Stimulated activated CD4-positive, alpha-beta T cell treated with anti-CD3 and anti-CD28 coated beads, Interleukin-4, amount 100 ng/mL, for 1 hour (primary cell): ENCODE measurements at places on chromosomes 3 and 15.

- peak; percentile 53 for DNase-seq
Measured at GRCh38 chr3:184259878-184260723, 1.3 kb downstream of the CAMK2N2 start.

- no peak for DNase-seq
Measured at GRCh38 chr3:12722226-12722625, 36.8 kb downstream of the TMEM40 start.

GRCh38 chr15:71889385-71889784, 79.0 kb downstream of the NR2E3 start:
- DNase-seq: no peak

- DNase-seq: no peak
Measured at GRCh38 chr15:58438956-58439355, 7.2 kb downstream of the LIPC start.

DNA sequence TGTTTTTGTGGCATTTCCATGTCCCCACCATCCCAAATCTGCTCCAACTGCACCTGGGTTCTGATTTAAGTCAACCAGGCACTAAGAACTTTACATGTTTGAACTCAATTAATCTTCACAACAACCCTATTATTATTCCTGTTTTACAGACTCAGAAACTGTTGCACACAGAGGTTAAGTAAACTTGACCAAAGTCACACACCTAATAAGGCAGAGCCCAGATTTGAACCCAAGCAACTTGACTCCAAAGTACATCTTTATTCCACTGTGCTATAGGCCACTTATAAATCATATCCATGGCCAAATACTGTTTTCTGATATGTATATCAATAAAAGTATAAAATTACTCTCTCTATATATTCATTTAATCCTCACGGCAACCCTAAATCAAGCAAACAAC, 16.4 kb downstream of the TM4SF18 start:
- DNase-seq: no peak

- DNase-seq: no peak
Measured at GRCh38 chr3:190526787-190527762, 13.2 kb downstream of the IL1RAP start.

GRCh38 chr15:42020713-42021273, at the start of gene PLA2G4E:
PLA2G4E (minus strand) TSS chr15:42021042; CDS start chr15:42021030, 12 bp downstream.
- no peak for DNase-seq

- DNase-seq: no peak
Measured at GRCh38 chr3:124075753-124076152, 83.8 kb upstream of the ROPN1 start.

- DNase-seq: no peak
Measured at GRCh38 chr3:108352176-108352575, 55.8 kb downstream of the HHLA2 start.

- DNase-seq: no peak
Measured at GRCh38 chr15:63473749-63473998, 30.7 kb upstream of the USP3 start.

- no peak for DNase-seq
Measured at GRCh38 chr15:45732662-45733061, 97.8 kb downstream of the SQOR start.

DNA sequence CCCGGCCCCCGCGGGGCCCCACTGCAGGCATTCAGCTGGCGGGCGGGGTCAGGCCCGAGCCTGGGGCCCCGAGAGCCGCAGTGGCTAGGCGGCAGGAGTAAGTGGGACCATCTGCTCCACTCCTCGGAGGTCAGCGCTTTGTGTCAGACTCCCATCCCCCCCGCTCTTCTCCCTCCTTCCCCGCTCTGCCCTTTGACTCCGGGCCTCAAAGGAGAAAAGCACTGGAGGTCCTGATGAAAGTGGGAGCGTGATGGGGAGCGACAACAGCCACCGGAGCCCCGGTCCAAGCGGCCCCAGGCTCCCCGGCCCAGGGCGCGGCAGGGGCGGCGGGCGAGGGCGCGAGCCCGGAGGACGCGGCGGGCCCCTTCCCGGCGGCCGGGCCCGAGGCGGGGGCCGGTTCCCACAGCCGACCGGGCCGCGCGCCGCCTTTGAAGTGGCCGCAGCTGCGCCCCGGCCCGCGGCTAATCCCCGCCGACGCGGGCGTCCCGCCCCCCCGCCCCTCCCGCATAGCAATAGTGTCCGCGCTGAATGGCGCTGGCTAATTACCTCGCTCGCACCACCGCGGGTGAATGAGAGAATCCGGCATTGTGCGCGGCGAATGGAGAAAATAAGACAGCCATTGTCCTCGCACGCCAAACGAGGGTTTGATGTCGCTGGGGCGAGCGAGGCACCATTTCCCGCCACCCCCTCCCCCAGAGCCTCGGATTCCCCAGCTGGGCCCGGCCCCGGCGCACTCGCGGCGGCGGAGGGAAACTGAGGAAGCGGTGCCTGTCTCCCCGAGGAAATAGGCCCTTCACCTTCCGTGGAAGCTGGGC, 22.4 kb downstream of the IGDCC3 start:
- no peak for DNase-seq

DNA sequence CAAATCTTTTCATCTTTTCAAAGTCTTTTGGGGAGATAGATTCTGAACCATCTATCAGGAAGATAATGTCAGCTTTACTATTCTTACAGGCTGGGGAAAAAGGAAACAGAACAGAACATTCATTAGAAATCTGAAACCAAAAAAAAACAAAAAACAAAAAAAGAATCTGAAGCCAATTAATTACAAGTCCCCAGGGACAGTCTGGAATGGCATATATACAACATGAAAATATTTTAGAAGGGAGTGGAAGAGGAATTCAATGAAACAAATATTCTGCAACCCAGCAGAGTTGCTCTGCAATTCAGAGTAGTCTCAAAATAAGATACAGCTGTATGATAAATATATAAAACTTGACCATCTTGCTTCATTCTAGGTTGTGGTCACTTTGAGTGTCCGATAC, 41.7 kb upstream of the CAPN7 start:
- DNase-seq: no peak

DNA sequence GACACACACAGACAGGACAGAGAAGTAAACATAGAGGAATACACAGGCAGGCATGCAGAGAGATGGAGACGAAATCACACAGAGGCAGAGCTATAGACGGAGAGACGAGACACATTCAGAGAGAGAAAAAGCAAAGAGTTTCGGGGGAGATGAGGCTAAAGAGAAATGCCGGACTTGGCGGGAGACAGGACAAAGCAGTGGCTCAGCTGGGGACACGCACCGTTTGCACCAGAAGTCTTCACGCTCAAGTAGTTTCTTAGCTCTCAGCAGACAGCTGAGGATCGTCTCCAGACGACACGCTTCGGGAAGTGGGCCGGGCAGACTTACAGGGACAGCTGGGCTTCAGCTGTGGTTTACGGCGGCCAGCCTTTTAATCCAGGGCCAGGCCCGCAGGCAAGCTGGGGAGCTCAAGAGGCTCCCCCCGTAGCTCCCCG, 56.2 kb upstream of the DLG1 start:
- no peak for DNase-seq
